ENCODE measurements at places on chromosomes 7 and 10.

DNA sequence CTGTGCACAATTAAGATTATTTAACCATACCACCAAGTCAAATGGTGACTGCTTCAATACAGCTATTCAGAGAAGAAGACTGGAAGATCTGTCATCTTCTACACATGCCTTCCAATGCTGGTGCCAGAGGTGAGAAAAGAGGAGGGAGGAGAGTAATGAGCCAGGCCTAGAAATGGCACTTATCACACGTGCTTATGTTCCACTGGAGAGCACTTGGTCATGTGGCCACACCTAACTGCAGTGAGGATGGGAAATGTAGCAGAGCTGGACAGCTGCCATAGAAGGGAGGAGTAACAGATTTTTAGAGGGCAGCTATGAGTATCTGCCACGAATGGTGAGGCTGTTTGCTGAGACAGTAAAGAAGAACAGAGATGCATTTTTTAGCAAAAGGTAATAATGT lies 77.1 kb downstream of the MPLKIP start:
- peak; percentile 53 for DNase-seq

DNA sequence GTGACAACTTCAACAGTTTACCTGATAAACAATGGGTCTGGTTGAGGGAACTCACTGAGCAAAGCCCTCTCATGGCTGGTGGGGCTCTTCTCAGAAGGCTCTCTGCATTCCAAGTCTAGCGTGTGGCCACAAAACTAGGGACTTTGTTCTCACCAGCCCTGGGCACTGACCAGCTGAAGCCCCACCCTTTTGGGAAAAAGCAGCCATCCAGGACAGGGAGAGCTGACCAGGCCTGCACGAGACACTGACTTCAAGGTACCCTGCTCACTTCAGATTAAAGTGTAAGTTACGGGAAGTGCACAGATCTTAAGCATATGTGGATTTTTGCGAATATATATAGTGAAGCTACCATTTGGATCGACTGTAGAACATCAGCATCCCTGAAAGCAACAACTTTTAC lies 67.4 kb upstream of the LRRC4 start:
- no peak for DNase-seq

DNA sequence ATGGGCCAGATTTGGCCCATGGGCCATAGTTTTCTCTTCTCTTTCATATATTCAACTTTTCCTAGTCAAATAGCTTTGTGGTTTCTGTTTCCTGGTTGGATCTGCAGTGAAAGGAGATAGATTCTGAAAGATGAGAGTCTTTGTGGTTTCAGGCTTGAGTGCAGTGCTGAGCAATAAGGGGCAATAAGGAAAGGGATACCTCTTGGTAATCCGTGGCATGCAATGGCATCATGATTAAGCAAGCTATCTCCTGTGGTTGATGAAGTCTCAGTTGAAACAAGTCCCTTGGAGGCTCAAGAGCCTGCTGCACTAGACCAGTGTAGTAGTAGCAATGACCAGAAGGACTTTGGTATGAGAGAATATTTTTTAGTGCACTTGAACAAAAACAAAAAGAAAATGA lies 187.7 kb upstream of the CNTNAP2 start:
- DNase-seq = no peak

- no peak for DNase-seq
Measured at GRCh38 chr7:40297741-40298311, 163.0 kb downstream of the SUGCT start.

GRCh38 chr7:124440081-124440480 lies 325.5 kb downstream of the GPR37 start:
- no peak for DNase-seq

DNA sequence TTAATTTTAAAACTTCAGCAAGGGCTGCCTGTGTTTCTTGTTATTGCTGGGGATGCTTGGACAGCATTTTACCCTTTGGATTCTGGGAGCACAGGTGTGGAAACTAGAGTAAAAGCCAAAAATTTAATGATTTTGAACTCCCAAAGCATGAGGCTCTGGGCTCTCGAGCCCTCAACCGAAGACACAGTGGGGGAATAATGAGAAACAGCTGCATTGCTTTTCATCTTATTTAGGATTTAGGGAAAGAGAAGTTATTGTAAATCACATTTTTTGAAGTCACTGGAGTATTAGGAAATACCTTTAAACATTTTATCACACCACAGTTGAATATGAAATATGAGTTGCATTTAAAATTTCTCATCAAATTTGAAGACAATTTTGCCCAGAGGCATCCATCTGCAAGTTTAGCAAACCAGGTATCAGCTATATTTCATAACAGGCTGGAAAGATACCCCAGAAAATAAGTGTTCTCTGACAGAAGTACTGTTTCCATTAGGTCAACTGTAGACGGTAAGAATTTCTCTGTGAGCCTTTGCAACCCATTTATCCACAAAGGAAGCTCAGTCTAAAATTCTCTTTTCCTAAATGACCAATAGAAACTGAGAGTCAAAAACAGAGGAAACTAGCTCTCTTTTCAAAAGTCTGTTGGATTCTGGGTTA lies 290.6 kb upstream of the PHYHIPL start:
- no peak for DNase-seq

DNA sequence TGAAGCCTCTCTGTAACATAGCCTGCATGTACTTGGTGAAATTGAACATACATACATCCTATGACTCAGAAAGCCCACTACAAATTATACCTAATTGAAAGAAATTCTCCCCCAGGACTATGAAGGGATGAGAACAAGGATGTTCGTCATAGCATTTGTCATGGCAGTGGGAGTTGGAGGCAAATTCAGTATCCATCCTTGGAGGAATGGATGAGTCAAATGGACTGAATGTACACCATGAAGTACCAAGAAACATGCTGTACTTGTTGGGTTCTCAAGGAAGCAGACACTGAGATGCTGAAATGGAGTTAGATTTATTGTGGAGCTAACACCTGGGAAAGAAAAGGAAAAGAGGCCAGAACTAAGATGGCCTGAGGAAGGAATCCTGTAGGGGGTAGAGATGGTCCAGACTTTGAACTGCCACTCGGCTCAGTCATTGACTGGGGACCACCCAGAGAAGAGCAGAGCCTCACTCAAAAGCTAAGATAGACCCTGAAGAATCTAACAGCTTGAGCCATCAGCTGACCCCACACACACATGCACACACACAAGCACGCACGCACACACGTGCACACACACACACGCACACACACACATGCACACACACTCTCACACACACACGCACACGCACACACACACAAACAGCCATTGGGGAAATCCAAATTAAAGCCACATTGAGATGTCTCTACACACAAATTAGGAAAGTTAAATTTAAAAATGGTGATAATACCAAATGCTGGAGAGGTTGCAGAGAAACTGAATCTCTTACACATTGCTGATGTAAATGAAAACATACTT lies 22.3 kb downstream of the AOC1 start:
- no peak for DNase-seq

DNA sequence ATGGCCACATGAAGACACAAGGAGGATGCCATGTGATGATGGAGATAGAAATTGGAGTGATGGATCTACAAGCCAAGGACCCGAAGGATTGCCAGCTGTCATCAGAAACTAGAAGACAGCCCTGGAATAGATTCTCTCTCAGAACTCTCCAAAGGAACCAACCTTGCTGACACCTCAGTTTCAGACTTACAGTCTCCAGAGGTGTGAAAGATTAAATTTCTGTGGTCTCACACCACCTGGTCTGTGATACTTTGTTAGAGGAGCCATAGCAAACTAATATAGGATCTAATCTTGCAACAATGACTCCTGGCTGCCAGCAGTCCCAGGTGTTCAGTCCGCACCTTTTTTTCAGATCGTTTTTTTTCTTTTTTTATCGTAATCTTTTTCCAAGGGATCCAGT lies 647.3 kb upstream of the GHITM start:
- no peak for DNase-seq

DNA sequence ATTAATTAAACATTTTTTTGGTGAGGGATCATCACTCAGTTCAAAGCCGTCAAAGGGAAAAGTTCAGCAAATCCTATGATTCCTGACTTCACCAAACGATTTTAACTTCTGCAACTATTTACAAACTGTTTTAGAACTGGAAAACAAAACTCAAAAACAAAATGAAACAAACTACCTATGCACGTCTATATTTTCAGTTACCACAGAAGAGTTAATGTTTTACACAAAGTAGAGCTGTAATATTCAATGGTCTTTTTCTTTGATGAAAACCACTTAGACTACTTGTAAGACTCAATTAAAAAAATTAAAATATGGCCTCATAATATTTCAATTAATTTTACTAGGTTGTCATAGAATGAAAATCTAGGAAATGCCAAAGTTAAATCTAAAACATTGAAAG lies 131.5 kb downstream of the ATE1 start:
- DNase-seq = no peak

- no peak for DNase-seq
Measured at GRCh38 chr10:113061054-113061430, 111.0 kb downstream of the TCF7L2 start.

DNA sequence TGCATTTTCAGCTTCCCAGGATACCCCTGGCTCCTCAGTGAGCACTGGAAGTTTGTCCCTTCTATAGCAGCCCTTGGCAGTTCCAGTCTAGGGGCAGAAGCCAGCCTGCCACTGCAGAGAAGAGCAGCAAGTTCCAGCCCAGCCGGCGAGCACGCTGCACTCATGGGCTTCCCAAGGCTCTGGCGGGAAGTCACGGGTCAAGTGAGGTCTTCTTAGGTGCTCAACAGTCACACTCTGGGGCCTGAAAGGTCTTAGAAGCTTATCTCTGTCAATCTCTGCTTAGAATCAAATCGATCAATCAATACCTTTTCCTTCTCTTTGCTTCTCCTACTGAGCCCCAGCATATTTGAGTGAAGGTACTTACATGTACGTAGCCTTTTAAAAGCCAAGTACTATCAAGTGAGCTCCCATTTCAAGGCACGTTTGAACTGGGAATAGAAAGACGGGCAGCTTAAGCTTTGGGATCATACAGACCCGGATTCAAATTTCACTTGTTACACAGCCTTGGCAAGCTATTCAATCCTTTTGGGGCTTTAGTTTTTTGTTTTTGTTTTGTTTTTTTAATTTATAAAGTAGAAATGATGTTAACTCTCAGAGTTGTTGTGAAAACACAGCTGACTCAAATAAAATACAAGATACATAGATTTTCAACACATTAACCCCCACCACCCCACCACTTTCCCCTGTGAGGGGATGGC lies 152.6 kb upstream of the KLF14 start:
- DNase-seq = no peak

- no peak for DNase-seq
Measured at GRCh38 chr7:9962742-9963141, 1010.9 kb upstream of the PHF14 start.

DNA sequence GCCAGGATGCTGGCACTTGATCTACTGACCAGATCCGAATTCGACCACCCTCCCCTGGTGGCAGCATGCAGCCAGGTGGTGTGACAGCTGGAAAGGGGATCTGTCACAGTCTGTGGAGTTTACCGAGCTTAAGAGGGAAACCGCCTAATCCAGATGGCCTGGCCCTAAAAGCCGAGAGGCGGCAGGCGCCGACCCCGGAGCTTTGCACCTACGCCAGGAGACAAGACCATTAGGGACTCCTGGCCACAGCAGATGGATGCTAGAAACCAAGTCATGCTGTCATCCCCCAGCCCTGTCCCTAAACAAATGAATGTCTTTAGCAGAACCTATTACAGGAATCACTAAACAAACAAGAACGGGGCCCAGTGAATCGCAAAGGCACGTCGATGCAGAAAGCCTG lies 27.7 kb downstream of the RCC1L start:
- DNase-seq = peak; percentile 94

GRCh38 chr10:52988923-52989322 lies 216.3 kb upstream of the MBL2 start:
- DNase-seq = no peak

Measured in NCI-H524 (cell line).